Smooth muscle cell of the brain vasculature (primary cell): ENCODE measurements at places on chromosomes 6 and 20.

- no peak for DNase-seq
Measured at GRCh38 chr6:150409576-150410066, 40.8 kb downstream of the IYD start.

DNA sequence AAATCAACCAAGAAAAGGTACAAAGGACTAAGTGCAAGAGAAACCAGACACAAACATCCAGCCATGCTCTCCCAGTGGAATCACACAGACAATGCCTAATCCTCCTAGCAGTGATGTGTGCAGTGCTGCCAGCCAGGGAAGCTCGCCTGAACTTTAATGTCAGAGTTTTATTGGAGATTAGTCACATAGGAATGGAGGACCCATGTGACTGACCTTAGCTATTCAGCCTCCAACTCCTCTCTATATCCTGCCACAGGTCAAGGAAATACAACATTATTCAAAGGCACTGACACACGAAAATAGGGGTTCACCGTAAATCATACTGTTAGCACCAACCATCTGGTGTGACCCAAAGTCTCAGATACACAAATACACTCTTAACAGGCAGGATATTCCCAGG, 684.6 kb downstream of the DOK5 start:
- no peak for DNase-seq

DNA sequence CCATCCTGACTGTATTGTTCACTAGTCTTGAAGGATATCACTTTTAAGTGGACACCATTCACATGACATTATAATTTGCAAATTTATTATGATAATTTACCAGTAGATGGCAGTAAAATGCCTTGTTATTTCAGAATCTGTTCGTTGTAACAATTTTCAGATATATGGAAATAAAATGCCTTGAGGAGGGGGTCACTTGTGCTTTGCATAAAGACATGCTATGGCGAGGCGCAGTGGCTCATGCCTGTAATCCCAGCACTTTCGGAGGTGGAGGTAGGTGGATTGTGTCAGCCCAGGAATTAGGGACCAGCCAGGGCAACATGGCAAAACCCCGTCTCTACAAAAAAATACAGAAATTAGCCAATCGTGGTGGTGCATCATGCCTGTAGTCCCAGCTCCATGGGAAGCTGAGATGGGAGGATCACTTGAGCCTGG, 9.0 kb upstream of the NCOA6 start:
- DNase-seq = no peak

- DNase-seq = no peak
Measured at GRCh38 chr6:119627908-119628669, 278.5 kb upstream of the MAN1A1 start.

- no peak for DNase-seq
Measured at GRCh38 chr20:24303393-24304170, 165.8 kb upstream of the SYNDIG1 start.

GRCh38 chr20:20070871-20071726, 18.8 kb downstream of the CFAP61 start:
- DNase-seq = no peak

GRCh38 chr6:6538261-6538660, 50.3 kb upstream of the LY86 start:
- DNase-seq = no peak

DNA sequence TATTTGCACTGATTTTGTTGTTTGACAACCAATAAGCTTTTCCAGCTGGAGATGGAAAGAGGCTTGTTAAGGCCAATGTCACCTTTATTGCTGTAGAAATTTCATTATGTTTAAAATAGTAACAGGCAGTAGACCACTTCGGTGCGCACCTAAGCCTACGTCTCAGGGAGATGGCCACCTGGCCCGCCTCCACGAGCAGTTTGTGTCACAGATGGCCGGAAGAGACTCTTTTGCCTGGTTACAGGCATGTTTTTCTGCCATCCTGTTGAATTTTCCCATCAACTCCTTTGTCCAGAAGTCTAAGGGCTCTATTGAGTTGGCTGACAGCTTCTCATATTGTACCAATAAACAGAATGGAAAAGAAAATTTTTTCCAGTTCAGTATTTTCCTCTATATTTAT, 51.0 kb downstream of the SLC9A8 start:
- DNase-seq = no peak

DNA sequence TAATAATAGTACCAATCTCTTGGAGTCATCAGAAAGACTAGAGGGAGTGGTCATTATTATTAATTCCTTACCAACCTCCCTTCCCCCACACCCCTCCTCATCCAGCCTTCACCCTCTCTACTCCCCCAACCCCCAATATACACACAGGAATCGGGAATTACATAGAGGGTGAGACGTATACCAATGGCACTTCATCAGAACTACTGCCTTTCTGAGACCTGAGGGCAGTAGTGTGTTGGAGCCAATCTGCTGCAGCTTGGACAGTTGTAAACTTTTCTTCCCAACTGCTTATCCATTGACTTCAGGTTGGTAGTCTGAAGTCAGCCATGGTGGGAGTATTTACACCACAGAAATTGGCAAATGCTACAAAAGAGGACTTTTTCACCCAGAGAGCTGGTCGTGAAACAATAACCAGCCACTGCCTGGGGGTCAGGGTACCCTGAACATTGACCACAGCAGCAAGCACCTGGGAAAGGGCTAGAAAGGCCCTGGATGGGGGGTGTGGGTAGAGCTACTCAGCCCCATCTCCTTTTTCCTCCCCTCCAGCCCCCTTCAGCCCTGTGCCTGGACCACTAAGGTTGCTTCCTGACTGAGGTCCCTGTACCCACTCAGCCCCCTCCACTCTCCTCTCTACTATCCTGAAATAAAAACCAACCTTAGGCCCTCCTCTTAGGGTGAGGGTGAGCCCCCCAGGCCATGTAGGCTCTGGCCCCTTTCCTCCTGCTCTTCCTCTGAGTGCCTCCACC, 161.5 kb downstream of the MRPL14 start:
- no peak for DNase-seq

- DNase-seq = no peak
Measured at GRCh38 chr6:4459032-4459431, 317.2 kb upstream of the CDYL start.

DNA sequence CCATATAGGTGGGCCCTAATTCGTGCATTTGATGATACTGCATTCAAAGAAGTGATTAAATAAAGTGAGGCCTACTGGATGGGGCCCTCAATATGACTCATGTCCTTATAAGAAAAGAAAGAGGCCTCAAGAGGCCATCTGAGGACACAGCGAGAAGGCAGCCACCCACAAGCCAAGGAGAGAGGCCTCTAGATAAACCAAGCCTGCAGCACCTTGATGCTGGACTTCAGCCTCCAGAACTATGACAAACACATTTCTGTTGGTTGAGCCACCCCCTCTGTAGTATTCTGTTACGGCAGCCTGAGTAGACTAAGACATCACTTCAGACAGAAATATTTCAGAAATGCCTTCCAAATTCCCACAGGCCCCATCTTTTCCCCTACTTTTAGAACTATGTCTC, 82.5 kb upstream of the PLEKHG1 start:
- no peak for DNase-seq

DNA sequence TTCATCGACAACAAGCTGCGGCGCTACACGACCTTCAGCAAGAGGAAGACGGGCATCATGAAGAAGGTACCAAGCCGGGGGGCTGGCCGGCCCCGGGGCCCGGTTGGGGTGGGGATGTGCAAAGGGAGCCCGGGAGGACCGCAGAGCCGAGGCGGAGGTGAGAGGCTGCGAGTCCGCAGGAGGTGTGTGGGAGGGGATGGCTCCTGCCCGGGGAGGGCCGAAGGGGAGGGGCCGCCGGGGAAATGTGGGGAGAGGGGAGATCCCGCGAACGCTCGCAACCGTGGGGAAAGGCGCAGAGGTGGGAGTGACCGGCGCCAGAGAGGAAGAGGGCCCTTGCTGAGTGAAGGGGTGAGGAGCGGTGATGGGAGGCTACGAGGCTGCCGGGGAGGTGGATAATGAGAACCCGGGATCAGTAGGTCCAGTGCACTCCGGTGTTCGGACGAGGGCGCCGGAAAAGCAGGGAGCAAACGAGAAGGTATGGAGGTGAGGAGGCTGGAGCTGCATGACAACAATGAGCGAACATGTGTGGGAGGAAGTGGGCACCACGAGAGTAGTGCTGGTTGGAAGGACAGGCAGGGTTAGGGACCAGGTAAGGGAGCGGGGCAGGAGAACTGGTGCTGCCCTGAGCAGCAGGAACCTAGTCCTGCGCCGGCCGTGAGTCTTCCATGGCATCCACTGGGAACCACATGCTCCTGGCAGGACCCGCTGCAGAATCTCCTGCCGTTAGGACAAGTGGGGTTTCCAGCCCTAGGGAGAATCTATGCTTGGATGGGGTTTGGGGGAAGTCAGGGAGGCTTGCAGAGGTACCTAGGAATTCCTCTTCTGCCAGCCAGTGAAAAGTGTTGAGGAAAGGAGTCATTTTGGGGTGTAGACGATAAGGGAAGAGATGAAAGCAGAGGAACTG, 1.3 kb downstream of the SRF start:
- DNase-seq = no peak

DNA sequence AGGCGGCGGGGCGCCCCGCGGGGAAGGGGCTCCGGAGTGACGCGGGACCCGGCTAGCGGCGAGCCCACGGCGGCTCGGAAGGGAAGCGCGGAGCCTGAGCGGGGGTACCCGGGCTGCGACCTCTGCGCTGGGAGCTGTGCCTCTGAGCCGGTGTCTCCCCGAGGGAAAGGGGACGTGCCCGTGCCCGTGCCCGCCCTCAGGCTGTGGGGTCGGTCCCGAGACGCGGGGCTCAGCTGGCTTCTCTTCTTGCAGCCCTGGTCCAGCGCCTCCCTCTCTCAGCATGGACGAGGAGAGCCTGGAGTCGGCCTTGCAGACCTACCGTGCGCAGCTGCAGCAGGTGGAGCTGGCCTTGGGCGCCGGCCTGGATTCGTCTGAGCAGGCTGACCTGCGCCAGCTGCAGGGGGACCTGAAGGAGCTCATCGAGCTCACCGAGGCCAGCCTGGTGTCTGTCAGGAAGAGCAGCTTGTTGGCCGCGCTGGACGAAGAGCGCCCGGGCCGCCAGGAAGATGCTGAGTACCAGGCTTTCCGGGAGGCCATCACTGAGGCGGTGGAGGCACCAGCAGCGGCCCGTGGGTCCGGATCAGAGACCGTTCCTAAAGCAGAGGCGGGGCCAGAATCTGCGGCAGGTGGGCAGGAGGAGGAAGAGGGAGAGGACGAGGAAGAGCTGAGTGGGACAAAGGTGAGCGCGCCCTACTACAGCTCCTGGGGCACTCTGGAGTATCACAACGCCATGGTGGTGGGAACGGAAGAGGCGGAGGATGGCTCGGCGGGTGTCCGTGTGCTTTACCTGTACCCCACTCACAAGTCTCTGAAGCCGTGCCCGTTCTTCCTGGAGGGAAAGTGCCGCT, 686 bp downstream of the ZGPAT start:
- DNase-seq = no peak

DNA sequence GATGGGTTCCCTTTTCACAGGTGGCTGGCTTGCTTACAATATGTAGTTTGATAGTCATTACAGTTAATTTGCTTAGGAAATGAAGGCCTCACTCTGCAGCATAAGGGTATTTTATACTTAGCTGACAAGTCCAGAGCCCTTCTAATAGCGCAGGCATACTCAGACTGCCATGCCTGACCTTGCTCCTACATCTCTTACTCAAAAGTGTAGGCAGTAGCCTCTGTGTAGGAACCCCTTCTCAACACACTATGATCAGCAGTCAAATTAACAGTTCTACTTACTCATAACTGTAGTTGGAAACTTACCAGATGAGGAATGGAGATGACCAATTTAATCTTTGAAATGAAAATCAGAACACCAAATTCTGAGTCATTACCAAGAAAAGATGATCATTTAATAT, 373.5 kb downstream of the TBC1D32 start:
- no peak for DNase-seq

DNA sequence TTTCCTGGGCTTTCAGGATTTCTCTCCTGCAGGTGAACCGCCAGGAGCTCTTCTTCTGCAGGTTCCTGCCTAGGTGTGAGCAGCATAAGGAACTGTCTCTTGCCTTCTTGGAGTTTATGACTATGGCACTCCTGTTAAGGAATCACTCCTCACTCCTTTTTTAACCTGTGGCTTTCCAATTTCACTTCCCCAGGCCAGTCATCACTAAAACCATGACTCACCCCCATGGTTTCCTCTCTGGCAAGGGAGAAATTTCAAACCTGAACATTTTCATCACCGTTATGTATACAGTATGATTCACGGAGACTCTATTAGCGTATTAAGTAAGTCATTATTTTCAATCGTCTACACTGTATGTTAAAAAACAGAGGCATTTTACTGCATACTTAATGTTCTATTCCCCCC, 78.2 kb upstream of the ARID1B start:
- no peak for DNase-seq

DNA sequence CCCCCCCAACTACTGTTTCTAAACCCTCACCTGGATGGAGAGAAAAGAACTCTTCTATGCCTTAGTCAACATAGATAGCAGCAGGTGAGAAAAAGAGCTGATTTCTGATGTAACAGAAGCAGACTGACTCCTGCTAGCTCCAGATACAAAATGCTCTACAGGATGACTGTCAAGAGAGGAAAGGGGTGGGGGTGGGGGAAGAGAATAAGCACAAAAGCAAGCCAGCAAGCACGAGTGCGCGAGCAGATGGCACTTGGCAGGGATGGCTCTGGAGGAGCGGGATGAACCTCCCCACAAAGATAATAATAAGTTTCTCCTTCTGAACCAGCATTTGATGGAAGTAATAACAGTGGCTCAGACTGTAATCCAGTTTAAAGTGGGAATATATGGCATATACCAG, 45.6 kb upstream of the SPDEF start:
- no peak for DNase-seq

DNA sequence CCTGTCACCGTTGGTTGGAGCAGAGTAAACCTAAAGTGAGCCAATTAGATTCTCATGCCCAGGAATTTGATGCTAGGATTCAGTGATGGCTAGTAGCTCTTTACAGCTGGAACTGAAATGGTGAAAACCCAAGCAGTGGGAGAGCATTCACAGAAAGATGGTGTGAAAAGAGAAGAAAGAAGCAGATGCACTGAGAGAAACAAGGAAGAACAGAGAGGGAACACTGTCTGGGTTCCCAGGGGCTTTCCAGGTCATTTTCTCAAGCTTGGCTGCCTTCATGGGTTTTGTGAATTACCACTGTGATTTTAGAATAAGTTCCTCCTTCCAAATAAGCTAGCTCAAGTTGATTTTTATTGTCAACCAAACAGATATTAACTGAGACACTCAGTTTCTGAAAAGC, 104.1 kb upstream of the AKIRIN2 start:
- DNase-seq = no peak
